Activated T-cell treated with anti-CD3 and anti-CD28 coated beads, Interleukin-2, amount 50 U/mL, for 72 hours (primary cell): ENCODE measurements at places on chromosomes 2 and 18.

GRCh38 chr2:149164296-149164695 is 125.8 kb downstream of the LYPD6B start:
- DNase-seq = no peak

DNA sequence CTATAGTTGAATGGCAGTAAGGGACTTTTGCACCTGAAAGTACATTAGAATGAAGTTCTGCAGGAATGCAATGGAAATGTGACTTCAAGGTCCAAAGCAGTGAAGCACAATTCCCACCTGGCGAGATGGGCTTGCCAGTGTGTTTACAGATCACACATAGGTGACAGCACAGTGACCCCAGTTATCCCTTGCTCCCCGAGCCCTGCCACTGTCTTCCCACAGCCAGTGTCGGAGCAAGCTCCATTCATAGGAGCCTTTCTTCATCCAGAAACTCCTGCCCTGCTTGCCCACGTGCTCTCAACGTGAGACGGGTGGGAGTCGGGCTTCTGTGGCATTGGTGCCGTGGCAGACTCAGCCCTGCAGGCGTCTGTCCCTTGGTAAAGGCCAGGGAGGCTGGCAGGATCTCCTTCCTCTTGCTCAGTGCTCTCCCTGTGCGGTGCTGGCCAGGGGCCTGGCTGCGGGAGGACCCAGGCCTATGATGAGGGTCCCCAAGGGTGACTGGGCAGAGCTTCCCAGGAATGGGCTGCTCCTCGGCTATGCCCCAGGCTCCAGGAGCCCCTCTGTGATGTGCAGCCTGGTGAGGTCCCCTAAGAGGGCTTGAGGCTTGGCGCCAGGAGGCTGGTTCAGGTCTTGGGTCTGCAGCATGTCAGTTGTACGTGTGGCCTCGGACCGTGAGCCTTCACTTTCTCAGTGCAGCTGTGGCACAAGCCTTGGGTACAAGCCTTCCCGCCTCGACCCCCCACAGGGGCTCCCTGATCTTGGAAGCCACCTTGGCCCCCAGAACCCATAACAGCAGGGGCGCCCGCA is 40.2 kb downstream of the SNED1 start:
- no peak for DNase-seq

GRCh38 chr18:24031318-24031717 is 16.8 kb downstream of the TTC39C start:
- DNase-seq = no peak

GRCh38 chr2:199462956-199463692 is 5.4 kb upstream of the SATB2 start:
- peak; percentile 84 for DNase-seq

DNA sequence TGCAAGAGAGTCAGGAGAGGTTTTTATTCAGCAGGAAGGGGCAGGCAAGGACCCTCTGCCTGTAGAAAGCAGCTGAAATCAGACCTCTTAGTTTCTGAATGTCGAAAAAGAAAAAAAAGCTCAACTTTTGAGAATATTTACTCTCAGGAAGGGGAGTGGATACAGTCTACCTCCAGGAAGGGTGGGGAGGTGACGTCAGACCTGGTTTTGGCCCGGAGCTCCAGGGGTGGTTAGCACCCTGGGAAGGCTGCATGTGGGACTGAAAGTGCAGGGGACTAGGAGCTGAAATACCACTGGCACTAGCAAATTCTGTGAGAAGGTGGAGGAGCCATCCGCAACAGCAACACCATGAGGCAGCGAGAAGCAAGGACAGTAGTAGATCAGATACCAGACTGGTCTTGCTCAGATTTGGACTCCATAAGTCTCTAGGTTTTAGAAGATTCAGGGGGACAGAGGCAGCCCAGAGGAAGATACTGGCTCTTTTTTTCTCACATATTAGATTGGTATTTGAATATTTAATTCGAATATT is 19.8 kb downstream of the MC2R start:
- DNase-seq = no peak

- DNase-seq = no peak
These were observed 2.7 kb upstream of the PPP4R1 start for GRCh38 chr18:9617006-9617542.
